Stimulated activated CD8-positive, alpha-beta memory T cell treated with anti-CD3 and anti-CD28 coated beads, Interleukin-2, amount 100 ng/mL, for 1 hour (primary cell): ENCODE measurements at places on chromosomes 11 and 22.

- DNase-seq: no peak
Measured at GRCh38 chr11:107770551-107770951, 58.7 kb upstream of the SLN start.

DNA sequence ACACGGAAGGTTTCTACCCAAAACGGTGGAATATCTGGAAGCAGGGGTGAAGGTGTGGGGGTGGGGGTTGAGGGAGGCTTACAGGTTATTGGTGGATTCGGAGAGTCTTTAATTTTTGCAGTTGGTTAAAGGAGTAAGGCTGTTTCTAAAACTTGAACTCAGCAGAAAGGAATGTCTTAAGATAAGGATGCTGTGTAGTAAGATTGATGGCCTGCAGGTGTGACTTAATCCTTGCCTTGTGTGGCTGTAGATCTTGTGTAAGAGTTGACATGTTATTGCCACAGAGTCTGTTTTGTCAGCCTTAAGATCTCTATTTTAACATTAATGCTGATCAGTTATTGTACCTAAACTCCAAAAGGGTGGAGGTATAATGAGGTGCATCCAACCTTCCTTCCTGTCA, 16.4 kb upstream of the OR6M1 start:
- DNase-seq: no peak

DNA sequence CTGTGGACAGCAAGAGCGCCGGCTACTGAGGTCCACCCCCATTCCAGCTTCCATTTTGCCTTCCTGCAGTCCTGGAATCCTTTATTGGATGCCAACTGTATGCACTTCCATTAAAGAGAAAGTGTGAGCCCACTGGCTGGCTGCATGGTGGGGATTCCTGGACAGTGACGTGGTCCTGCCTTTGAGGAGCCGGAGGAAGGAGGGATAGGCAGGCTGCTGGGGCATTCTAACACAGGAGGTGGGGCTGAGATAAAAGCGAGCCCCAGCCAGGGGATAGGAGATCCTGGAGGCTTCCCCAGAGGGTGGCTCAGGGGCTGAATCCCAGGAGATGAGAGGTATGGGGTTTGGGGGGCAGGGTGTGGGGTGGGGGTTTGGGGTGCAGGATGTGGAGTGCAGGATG, 984.7 kb downstream of the BRD1 start:
- DNase-seq: no peak

GRCh38 chr11:27656806-27657483, 43.3 kb downstream of the BDNF start:
- no peak for DNase-seq

DNA sequence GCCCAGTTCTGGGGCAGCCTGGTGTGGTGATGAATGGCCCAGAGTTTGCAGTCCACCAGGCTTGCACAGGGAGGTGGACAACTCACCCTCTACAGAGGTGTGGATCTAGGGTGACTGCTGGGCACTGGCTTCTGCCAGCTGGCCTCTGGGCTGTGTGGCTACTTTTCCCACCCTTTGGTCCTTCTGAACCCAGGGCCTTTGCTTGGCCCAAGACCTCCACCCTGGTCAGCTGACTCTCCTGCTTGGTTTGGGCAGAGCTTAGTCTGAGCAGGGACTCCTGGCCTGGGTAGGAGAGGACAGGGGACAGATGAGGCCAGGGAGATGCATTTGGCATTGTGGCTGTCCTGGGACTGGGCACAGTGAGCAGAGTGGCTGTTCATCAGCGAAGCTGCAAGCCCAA, 83.0 kb upstream of the SHANK2 start:
- DNase-seq: no peak

GRCh38 chr11:71204748-71205664, 47.4 kb downstream of the SHANK2 start:
- DNase-seq: no peak

- DNase-seq: no peak
Measured at GRCh38 chr11:1388763-1389102, 1.0 kb upstream of the BRSK2 start.

GRCh38 chr11:75188671-75189070, 37.8 kb downstream of the SLCO2B1 start:
- no peak for DNase-seq

- no peak for DNase-seq
Measured at GRCh38 chr11:67280788-67281551, 8.1 kb upstream of the ANKRD13D start.

DNA sequence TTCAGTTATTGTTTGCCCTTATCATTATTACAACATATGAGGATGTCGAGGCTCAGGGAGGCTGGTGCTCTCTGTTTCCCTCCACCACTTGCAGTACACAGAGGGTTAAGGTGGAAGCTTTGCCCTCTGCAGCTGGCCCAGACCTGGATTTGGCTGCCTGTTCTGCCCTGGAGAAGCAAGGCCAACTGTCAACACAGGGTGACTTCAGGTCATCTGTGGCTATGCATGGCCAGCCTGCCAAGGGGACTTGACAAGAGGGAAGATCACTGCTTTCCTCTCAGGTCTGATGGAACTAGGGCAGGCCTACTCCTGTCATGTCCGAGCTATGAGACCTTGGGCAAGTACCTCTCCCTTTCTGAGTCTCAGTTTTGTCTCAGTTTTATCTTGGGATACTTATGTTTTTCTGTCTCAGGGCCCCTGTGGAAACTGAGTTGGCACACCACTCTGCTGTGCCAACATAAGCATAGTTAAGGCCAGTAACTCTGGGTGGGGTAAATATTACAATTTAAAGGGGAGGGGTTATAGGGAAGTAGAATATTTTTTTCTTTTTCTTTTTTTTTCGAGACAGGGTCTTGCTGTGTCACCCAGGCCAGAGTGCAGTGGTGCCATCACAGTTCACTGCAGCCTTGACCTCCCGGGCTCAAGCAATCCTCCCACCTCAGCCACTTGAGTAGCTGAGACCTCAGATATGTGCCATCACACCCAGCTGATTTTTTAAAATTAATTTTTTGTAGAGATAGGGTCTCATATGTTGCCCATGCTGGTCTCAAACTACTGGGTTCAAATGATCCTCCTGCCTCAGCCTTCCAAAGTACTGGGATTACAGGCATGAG, 2.4 kb upstream of the THRSP start:
- no peak for DNase-seq

DNA sequence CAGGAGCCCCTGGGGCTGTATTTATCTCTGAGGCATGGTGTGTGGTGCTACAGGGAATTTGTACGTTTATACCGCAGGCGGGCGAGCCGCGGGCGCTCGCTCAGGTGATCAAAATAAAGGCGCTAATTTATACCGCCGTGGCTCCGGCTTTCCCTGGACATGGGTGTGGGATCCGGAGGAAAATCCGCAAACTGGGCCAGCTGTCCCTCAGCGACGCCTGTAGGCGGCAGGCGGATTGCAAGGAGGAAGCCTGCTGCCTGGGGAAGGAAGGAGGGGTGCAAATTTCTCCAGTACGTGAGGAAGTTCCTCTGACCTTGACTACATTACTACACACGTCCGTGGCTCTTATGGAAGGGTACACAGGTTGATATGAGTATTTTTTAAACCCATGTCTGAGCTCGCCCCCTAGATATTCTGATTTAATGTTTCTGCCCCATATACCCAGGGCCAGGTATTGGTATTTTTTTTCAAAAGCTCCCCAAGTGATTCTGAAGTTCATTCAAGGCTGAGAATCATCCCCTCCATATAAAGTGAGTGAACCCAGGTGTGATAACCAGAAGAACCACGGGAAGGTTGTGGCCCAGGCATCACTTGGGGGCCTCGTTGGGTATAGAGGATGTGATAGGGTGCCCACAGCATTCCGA, 2.8 kb downstream of the MYOD1 start:
- DNase-seq: no peak

DNA sequence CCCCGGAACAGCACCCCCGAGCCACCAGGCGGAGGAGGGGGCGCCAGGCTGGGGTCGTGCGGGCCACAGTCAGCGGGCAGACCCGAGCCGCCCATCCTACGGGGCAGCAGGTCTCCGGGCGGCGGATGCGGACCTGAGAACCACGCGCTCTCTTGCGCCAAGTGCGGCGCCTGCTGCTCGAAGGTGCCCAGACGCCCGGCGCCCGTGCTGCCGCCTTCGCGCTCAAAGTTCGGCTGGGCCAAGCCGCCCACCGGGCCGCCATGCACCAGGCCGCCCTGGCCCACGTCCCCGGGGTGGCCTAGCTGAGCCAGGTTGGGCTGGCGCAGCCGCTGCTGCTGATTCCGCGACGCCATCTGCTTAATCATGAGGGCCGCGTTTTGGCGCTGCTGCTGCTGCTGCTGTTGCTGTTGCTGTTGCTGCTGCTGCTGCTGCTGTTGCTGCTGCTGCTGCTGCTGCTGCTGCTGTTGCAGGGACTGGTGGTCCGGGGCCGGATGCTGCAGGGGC, 3.0 kb downstream of the MN1 start:
- no peak for DNase-seq

- no peak for DNase-seq
Measured at GRCh38 chr22:22720724-22721261, 76.4 kb downstream of the GGTLC2 start.

DNA sequence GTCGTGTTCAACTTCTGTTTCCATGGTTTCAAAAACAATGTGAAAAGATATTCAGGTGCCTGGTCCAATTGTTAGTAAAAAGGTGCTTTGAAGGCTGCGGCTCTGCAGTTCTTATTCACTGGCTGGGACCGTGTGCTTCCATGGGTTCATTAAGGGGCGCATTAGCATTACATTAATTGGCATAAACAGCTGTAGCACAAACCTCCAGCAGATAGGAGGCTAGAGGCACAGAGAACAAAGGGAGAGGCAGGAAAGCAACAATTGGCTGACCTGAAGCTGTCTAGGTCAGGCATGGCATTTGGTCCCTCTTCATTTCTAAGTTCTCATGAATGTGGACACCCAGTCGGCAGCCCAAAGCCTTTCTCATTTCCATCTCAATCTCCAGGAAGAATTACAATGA, 16.6 kb downstream of the PAK1 start:
- DNase-seq: no peak

- no peak for DNase-seq
Measured at GRCh38 chr11:114813189-114813718, 134.9 kb downstream of the NXPE2 start.

DNA sequence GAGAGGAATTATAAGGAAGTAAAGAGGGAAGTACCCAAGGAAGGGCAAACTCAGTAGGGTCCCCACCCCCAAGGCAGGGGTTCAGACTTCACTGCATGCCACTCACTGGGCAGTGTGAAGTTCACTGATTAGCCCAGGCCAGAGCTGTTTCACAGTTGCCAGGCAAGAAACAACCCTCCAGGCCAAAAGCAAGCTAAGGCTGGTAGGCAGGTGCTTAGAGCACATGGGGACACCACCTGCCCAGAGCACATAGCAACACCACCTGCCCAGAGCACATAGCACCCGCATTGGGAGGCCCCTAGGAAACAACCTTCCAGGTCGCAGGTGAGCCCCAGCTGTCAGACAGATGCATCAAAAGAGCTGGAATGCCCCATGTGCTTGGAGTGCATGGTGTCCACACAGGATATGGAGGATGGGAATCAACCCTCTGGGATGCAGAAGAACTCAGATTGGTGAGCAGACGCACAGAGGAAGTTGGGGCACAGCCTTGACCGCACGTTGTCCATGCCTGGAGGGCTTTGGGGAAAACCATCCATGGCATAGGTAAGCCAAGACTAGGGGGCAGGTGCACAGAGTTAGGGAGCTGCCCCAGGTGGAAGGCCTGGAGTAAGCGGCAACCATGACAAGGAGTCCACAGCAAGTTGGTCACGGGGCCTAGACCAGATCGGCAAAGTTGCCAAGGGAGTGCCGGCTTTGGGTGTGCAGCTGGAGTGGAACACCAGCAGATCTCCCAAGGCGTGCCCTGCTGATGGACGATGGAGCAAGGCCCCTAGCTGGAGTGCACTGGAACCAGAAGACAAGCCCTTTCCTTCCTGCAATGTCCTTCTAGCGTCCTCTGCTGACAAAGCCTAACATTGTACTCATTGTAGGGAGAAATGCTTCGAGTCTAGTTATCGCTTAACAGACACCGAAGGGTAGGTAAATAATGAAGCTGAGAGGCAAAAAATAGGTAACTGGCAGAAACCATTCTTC, 7.8 kb upstream of the TMEM216 start:
- DNase-seq: no peak

DNA sequence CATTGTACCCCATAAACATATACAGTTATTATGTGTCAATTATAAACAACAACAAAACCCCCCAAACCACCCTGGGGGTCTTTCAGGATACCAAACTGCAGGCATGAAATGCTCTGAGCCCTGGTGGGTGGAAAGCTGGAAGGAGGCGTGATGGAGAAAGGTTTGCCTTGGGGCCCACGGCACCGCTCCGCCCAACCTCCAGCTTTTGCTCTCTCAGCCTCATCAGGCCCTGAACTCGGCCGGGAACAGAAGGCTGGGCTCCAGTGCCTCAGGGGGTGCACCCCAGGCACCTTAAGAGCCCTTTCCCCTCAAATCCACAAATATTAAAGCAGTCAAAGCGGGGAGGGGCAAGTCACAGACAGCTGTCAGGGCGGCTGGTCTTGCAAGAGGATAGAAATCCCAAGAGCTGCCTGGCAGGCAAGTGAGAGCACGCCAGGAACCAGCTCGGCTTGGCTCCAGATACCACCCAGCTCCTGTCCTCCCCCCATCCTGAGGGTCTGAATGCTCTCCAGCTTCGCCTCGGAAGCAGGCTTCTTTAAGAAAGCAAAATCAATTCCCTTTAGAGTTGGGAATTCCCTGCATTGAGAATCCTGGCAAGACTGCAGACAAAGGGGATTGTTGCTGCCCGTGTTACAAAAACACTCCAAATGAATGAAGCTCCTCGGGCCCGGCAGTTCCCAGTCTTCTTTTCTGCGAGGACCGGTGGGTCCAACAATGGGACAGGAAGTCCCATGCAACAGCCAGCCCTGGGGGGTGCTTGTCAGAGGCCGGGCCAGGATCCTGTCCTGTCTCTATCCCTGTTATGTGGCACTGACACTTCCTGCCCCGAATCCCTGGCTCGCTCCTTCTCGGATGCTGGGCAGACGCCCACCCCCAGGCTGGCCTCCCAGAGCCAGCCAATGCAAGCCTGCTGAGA, 80.8 kb downstream of the NAT10 start:
- no peak for DNase-seq

- no peak for DNase-seq
Measured at GRCh38 chr11:80632691-80633090, 1191.9 kb upstream of the TENM4 start.

DNA sequence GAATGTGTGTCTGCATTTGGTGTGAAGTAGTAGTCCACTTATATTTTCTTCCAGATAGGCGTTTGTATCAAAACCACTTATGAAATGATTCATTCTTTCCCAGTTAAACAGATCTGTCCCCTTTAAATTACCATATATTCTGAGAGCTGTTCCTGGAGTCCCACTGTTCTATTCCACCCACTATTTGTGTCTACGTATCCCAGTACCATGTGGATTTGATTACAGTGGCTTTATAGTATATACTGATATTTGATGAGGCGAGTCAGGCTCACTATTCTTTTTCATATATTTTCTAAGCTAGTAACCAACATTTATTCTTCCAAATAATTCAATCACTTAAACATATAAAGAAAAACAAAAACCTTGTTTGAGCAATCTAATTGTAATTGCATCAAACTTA, 81.9 kb upstream of the RASSF10 start:
- no peak for DNase-seq
